ENCODE measurements at places on chromosomes 6 and 20.

DNA sequence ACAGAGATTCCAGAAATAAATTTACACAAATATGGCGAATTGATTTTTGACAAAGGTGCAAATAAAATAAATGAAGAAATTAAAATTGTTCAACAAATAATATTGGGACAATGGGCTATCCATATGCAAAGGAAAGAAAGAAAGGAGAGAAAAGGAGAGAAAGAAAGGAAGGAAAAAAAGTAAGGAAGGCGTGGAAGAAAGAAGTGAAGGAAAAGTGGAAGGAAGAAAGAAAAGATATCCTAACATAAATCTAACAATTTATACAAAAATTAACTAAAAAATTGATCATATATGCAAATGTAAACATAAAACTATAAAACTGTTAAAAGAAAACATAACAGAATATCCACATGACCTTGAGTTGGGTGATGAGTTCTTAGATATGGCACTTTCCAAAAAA lies 78.7 kb upstream of the ZNF184 start:
- no peak for DNase-seq

GRCh38 chr20:11216451-11217314 lies 542.9 kb upstream of the JAG1 start:
- DNase-seq: peak; percentile 31

DNA sequence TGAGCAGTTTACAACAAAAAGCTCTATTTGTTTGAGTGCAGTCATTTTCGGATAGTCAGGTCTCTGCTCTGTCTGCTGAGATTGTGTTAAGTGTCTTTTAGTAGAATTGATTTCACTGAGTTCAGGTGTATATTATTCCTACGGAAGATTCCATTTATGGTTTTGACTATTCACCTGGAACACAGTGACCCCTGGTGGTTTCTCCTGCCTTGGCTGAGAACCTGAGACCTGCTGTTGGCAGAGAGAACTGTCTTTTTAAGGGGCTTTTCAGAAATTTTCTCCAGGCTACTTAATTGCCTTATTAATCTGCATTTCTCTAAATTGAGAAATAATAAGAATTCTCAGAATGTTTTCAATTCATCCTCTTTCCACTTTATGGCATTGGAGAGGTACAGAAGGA lies 508.0 kb downstream of the TBC1D32 start:
- DNase-seq: no peak

- no peak for DNase-seq
Measured at GRCh38 chr20:30288346-30288745, 969.1 kb upstream of the DEFB115 start.

DNA sequence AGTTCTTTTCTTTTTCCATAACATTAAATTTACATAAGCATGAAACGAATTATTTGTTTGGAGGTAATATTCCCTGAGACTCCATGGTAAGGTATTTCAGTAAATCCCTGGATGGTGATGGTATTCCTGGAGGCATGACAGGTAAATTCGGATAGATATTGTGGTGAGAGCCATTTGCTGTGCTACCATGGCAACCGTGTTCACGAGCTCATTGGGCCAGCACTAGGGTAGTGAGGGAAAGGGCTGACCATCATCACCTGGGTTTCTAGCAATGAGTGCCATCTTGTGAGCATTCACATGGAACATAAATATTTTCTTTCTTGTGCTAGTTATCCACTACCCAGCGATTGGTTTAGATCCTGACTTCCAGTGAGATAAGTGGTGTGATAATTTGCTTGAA lies 51.9 kb upstream of the GNRH2 start:
- no peak for DNase-seq

- DNase-seq: peak; percentile 21
Measured at GRCh38 chr20:17611540-17612286, 41.8 kb downstream of the DSTN start.

- DNase-seq: no peak
Measured at GRCh38 chr20:48698507-48699267, 129.1 kb downstream of the PREX1 start.

- no peak for DNase-seq
Measured at GRCh38 chr20:47711046-47711752, 74.1 kb downstream of the SULF2 start.

DNA sequence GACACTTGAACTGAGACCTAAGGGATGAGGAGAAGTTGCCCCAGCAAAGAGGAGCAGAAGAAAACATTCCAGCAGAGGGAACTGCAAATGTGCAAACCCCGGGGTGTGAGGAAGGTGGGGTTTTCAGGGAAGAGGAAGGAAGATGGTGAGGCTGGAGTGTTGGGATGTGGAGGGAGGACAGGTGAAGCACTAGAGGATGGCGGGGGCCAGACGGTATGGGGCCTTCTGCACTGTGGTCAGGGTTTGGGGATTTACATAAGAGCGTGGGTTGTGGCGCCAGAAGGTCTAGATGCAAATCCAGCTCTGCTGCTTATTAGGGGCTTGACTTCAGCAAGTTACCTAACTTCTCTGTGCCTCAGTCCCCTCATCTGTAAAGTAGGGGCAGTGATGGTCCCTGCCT lies 16.0 kb downstream of the DLGAP4 start:
- no peak for DNase-seq

DNA sequence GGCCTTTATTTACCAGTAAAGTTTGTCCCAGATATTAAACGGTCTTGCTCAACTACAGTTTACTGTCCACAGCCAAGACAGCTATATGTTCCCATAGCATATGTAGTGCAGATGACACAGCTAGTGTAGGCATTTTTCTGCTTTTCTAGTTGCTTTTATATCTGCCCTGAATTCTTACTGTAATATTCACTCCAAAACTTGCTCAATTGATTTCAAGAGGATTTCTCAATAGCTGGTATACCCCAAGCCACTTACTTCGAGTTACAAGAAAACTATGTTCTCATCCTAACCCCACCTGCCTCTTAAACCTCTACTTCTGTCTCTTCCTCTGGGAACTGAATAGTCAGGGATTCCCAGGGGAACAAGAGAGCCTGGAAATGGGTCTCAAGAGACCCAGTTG lies 18.9 kb upstream of the ROS1 start:
- DNase-seq: peak; percentile 89

DNA sequence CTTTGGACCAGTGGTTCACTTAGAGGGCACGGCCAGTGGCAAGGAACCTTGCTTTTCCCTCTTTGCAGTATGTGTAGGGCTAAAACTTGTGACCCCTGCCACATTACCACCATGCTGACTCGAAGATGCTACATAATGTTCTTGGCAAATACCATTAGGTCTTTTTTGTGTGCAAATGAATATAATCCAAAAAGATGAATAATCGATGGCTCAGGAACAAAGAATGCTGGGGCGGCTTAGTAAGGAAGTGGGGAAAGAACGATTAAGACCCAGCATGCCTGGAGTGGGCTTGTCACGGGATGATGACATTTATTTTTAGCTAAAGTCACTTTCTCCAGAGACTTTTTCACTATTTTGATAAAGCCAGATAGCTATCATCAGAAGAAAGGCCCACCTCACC lies 23.1 kb downstream of the CMTR1 start:
- DNase-seq: peak; percentile 18

- DNase-seq: no peak
Measured at GRCh38 chr6:18211338-18211737, 53.0 kb downstream of the DEK start.

- peak; percentile 84 for DNase-seq
Measured at GRCh38 chr6:56868687-56869086, 86.2 kb upstream of the BEND6 start.

- DNase-seq: no peak
Measured at GRCh38 chr20:53491462-53491861, 102.2 kb downstream of the ZNF217 start.

DNA sequence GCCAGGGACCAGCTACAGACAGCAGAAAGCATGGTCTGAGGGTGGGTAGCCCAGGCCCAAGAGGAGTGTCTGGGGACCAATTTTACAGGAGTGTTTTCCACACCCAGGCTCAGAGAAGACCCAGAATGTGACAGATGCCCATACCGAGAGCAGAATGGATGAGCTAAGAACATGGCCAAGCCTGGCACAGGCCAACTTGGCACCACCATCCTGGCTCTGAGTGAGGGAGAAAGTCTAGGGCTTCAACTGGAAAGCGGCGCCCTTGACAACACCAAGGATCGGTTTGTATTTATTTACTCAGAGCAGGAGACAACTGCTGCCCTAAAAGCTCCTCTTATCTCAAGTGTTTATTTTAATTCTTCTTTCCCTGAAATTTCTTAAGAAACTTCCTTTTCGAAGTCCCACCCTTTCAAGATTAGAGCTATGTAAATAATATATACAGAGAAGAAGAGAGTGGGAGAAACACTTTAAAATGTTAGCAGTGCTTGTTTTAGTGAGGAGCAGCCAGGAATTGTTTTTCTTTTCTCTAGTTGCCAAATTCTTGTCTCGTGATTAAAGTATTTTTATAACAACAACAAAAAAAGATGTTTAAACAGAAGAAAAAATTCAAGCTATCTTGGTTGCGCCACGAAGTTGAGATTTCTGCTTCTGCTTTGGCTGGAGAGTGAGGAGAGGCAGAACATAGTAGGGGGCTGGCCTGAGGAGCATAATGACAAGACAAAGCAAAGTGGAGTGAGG lies 16.2 kb downstream of the TNXB start:
- peak; percentile 94 for DNase-seq
